CD4-positive, CD25-positive, alpha-beta regulatory T cell (primary cell): ENCODE measurements at places on chromosomes 12 and 14. TPM values are rescaled to one million over a fixed set of nuclear protein-coding genes. Genes with fewer than 3 reads are reported as not detected.

GRCh38 chr12:51848326-51848727 lies at the start of gene FIGNL2:
Gene FIGNL2 (minus strand): TSS chr12:51848718. CDS start chr12:51822413, 26,305 bp downstream.
- peaks cover 4% of the 10 kb centered on the region for H3K27me3 ChIP-seq
- peaks cover 13% of the 10 kb centered on the region for H3K4me1 ChIP-seq
- H3K27ac ChIP-seq, result no peak within 1 kb of the TSS
- no peak within 1 kb of the TSS for H3K4me3 ChIP-seq
- DNase-seq, result no peak

The KLRF2 gene
- polyA plus RNA-seq, result not detected

The PITPNM2 gene
- 2.2 TPM for polyA plus RNA-seq

DNA sequence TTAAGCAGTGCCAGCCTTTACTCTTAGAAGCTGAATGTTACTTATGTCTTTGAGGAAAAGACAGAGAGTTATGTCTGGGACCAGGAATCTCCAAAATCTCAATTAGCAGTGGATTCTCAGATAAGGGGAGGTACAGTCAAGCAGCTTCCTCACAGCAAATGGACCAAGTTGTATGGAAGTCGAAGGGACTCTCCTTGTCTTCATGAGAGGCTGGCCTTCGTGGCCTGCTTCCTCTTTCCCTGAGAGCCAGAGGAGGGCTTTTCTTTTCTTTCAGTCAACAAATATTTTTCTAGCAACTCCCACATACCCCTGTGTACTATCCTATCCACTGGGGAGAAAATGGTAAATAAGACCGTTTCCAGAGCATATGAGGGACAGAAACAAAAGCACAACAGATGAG lies 6.6 kb upstream of the WNT5B start:
- no peaks in the 10 kb centered on the region for H3K36me3 ChIP-seq
- no peak overlapping the region for H3K4me3 ChIP-seq
- H3K4me1 ChIP-seq, result no peaks in the 10 kb centered on the region
- DNase-seq, result no peak

DNA sequence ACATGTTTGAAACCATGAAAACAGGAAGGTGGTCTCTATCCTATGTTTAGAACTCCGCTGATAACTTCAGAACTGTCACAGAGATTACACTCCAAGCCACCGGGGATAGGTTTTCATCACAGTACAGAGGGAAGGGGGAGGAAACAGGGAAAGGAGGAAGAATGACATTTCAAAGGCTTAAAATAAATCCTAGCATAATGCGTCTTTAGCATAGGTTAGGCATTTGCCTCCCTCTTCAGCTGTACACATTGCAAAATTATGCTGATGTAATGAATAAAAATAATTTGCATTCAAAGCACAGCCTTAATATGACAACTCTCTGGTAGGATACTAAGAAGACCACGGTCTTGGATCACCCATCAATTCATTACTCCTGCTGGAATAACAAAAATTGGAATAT lies 54.3 kb upstream of the PYGL start:
- H3K36me3 ChIP-seq, result no peaks in the 10 kb centered on the region
- no peak for DNase-seq
- no peaks in the 10 kb centered on the region for H3K4me1 ChIP-seq
- no peak overlapping the region for H3K4me3 ChIP-seq
- no peak overlapping the region for H3K27ac ChIP-seq
